ENCODE measurements at places on chromosomes 1 and 21.
A peak's percentile ranks its signal among the peaks of the same experiment; 100 is the strongest.

GRCh38 chr1:42913426-42914091 lies 45.1 kb downstream of the SLC2A1 start:
- DNase-seq = peak; percentile 82

GRCh38 chr1:9010781-9011323 lies 15.4 kb downstream of the SLC2A7 start:
- DNase-seq = no peak

DNA sequence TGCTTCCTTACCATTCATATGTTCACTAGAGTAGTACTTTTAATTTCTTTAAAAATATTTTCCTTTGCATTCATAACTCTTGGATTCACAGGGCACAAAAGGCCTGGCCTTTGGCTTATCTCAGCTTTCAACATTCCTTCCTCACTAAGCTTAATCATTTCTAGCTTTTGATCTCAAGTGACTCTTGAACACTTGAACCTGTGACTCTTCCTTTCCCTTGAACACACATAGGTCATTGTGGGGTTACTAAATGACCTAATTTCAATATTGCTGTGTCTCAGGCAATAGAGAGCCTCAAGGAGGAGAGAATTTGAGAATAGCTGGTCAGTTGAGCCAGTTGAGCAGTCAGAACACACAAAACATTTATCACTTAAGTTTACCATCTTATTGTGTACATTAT lies 49.9 kb downstream of the COL11A1 start:
- DNase-seq = no peak

GRCh38 chr1:203159844-203160243 lies 15.8 kb downstream of the MYBPH start:
- no peak for DNase-seq

GRCh38 chr21:33522953-33523349 lies 19.0 kb downstream of the GART start:
- no peak for DNase-seq

- no peak for DNase-seq
These were observed 536.0 kb downstream of the NPHP4 start for GRCh38 chr1:5456090-5456811.

DNA sequence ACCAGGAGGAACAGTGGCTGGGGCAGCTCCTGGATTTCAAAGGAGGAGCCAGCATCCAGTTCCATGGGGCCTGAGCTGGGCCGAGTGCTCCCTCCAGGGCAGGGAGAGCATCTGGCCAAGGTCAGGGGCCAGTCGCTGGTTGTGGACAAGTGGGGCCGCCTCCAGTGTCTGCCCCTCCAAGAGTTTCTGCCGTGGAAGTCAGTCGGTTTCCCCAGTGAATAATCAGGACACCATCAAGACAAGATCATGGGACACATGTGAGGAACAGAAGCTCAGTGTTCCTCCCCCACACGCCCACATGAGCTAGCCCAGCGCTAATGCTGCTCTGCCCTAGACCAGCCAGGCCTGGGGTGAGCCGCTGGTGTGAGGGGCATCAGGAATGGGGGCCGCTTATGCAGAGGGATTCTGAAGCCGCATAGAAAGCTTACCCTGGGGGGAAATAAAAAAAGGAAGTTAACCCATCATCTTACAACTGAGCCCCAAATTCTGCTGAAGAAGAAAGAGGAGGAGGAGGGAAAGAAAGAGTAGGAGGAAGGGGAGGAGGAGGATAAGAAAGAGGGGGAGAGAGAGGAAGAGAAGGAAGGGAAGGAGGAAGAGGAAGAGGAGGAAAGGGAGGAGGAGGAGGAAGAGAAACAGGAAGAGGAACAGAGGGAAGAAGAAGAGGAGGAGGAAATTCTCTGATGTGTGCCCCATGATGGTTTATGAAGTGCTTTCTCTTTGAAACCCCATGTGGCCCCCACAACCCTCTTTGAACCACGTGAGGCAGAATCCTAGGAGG lies 198.4 kb downstream of the MATN1 start:
- no peak for DNase-seq

DNA sequence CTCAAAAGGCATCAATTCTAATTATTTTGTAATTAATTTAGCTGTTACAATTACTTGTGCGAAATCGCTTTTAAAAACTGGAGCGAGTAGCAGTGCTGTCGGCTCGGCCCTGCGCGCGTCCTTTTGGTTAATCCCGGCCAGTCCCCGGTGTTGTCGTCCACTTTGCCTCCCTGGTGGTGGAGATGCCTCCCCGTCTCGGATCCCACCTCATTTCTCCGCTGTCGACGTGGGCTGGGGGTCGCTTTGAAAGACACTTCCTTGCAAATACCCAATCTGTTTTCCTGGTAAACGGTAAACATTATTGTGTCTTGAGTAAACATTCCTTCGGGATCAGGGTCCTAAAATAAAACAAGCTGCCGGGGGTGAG lies 3.7 kb downstream of the FOXD3 start:
- DNase-seq = no peak

DNA sequence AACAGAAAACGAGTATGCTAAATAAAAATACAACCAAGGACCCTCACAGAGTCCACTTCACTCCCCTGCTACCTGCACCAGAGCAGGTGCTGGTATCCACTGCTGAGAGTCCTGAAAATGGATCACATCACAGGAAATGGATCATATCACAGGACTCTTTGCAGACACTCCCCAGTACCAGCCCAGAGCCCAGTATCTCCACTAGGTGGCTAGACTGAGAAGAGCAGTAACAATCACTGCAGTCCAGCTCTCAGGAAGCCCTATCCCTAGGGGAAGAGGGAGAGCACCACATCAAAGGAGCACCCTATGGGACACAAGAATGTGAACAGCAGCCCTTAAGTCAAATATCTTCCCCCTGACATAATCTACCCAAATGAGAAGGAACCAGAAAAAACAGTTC lies 28.0 kb downstream of the AGBL4 start:
- no peak for DNase-seq

DNA sequence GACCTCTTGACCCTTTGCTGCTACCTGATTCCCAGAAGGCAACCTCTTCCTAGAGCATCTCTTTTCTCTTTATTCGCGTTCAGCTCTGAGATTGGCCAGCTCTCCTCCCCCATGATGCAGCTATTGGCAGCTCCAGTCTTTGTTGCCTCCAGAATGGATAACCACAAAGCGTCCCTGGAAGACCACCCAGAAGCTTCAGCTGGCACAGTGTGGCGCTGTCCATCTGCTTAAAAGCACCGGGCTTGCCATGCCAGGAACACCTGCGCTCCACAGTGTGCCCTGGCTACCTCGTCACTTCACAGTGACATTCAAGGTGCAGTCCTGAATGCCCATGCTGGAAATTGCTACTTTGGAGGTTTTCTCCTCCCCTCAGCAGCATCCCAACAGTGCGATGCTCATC lies 353.9 kb downstream of the LMO4 start:
- no peak for DNase-seq

- no peak for DNase-seq
These were observed 8.7 kb upstream of the TMEM52 start for GRCh38 chr1:1927751-1928150.

DNA sequence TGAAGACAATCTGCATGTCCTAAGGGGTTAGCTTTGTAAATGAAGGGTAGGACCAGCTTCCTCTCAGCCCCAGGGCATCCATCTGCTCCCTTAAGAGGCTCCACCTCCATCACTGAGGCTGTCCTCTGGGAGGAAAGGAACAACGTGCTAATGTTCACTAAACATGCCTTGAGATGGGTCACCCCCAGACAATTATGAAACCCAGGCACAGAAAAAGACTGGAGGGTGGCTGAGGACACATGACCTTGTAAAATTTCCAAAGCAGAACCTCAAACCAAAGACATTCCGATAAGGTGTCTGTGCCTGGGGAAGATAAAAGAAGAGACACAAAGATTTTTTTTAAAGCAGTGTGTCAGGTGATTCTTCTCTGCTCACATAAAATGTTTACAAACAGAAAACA lies 37.6 kb upstream of the ZNF124 start:
- no peak for DNase-seq

DNA sequence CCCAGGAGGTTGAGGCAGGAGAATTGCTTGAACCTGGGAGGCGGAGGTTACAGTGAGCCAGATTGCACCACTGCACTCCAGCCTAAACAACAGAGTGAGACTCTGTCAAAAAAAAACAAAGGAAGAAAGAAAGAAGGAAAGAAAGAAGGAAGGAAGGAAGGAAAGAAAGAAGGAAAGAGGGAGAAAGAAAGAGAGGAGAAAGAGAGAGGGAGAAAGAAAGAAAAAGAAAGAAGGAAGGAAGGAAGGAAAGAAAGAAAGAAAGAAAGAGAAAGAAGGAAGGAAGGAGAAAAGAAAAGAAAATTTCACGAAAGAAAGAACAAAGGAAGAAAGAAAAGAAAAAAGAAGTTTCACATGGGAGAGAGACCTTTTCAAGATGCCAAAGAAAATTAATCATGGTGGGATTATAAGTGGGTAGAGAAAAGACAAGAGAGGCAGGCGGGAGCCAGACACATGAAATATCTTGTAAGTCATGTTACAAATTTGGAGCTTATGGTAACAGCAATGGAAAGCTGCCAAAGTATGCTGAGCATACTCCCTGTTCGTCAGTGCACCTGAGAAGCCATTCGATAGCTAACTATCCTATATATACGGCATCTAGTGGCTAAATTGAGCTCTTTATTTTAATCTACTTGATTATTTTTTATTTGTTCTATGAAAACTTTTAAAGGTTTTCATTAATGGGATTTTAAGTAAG lies 41.3 kb upstream of the TNFSF4 start:
- no peak for DNase-seq

DNA sequence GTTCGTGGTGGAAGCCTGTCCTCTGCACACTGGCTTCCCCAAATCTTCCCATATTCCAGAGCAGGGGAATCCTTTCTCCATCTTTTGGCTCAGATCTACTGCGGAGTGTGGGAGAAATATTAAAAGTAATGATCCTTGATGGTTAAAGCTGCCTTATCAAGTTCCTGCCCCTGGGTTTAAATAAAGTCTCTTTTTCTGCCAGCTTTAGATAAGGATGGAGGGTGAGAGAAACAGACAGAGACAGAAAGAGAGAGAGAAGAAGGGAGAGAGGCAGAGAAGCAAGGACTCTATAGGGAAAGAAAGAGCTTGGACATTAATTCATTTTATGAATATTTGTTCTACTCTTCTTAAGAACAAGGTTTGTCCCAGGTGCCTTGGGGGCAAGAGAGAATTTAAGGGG lies 98.0 kb downstream of the KCNJ15 start:
- DNase-seq = no peak

GRCh38 chr1:83546874-83547273 lies 452.1 kb downstream of the TTLL7 start:
- no peak for DNase-seq

DNA sequence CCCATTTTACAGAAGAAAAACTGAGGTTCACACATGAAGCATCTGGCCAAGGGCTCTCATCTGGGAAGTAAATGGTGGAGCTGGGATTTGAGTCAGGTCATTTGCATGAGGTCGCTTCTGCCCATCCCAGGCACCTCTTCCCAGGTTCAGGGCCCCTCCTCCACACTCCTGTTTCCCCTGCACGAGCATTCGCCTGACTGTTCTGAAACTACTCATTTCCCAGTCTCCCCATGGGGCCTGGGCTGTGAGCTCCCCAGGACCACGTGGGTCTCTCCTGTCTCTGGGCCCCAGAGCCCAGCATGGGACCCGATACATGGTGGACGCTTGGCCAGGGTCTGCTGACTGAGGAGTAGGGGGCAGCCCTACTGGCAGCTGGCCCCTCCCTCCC lies 360.8 kb downstream of the MATN1 start:
- DNase-seq = no peak

DNA sequence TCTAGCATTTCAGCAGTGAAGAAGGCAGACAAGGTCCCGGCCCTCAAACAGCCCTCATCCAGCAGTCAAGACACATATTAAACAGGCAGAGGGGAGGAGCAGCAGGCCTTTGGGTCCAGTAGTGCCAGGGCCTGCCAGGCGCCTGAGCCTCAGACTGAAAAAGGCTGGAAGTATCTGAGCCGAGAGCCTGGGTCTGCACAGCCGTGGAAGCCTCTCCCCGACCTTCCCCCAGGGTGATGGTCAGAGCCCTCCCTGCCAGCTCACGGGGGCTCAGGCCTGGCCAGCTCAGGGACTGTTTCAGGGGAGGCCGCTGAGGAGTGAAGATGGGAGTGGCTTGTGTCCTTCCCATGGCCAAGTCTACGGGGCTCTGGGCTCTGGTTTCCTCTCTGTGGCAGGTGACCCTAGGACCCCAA lies 565.2 kb downstream of the PTPRU start:
- DNase-seq = no peak

DNA sequence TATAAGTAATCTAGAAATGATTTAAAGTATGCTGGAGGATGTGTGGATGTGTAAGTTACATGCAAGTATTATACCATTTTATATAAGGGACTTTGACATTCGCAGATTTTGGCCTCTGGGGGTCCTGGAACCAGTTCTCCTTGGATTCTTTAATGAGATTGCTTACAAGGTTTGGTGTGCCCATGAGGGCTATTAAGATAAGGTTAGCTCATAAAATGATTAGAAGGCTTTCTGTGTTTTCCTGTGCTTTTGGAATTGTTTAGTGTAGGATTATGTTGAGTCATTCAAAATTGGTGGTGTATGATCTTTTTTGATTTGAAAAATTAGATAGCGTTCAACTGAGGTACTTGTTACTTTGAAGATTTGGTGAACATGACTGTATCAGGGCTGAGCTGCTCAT lies 5.6 kb downstream of the USP25 start:
- DNase-seq = no peak

DNA sequence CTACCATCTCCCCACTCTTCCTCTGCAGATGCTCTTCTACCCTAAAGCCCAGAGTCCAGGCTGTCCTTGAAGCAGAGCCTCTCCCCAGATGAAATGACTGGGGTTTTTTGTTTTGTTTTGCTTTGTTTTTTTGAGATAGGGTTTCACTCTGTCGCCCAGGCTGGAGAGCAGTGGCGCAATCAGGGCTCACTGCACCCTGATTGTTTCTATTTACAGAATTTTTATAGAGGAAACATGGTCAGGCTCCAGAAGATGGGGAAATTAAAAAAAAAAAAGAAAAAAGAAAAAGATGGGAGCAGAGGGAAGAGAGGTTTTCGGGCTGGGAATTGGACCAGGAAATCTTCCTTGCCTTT lies 43.7 kb upstream of the ZNF281 start:
- DNase-seq = no peak

GRCh38 chr1:38269923-38270848 lies 223.6 kb upstream of the POU3F1 start:
- DNase-seq = no peak

- no peak for DNase-seq
These were observed 577 bp downstream of the RAB3GAP2 start for GRCh38 chr1:220271706-220272046.

DNA sequence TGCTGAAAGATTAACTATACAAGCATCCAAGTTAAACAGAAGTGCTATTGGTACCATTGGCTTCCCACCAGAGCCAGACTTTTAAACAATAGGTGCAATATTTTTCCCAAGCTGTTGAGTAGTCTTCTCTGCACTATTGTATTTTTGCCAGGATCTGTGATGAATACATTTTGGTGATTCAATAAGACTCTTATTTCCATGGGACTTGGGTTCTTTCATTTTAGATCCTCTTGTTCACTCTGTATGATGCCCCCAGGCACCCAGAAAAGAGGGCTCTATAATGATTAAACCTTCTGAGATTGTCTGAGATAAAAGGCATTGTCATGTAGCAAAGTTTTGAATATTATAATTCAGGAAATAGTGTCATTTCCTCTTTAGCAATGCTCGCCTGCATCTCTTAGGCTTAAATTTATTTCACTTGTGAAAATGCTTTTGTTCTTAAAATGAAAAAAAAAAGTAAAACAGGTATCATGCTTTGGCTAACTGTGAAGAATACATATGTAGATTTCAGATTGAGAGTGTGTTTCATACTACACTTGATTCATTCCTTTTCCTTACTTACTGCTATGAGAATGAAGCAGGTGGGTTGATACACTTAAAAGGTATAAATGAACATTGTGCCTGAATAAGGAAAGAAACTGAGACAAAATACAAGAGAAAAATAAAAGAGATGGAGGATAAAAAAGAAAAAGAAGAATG lies 275.0 kb downstream of the HMCN1 start:
- no peak for DNase-seq

- DNase-seq = no peak
These were observed 16.9 kb upstream of the PARS2 start for GRCh38 chr1:54781023-54781723.
